Activated naive CD8-positive, alpha-beta T cell treated with anti-CD3 and anti-CD28 coated beads for 36 hours (primary cell): ENCODE measurements at places on chromosomes 1 and 21. TPM values are rescaled to one million over a fixed set of nuclear protein-coding genes. Genes with fewer than 3 reads are reported as not detected.

GRCh38 chr1:228150461-228151179 lies 890 bp downstream of the GJC2 start:
- DNase-seq: no peak

- no peak for DNase-seq
These were observed 726.9 kb upstream of the PTBP2 start for GRCh38 chr1:95994643-95995042.

- DNase-seq: peak; percentile 3
These were observed 136.8 kb downstream of the GABPA start for GRCh38 chr21:25871566-25871965.

DNA sequence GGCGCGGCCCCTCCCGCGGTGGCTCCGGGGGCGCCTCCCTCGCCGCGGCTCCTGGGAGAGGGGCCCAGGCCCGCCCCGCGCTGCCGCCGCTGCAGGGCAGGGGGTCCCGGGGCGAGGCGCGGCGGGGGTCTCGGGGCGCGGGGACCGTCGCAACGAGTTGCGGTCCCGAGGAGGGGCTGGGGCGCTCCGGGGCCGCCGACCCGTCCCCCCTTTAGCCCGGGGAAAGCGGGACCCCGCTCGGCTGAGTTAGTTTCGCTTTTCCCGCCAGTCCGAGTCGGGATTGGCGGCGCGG lies 493 bp downstream of the SPSB1 start:
- no peak for DNase-seq

- peak; percentile 50 for DNase-seq
These were observed 47.0 kb downstream of the CYP2J2 start for GRCh38 chr1:59879574-59879973.

DNA sequence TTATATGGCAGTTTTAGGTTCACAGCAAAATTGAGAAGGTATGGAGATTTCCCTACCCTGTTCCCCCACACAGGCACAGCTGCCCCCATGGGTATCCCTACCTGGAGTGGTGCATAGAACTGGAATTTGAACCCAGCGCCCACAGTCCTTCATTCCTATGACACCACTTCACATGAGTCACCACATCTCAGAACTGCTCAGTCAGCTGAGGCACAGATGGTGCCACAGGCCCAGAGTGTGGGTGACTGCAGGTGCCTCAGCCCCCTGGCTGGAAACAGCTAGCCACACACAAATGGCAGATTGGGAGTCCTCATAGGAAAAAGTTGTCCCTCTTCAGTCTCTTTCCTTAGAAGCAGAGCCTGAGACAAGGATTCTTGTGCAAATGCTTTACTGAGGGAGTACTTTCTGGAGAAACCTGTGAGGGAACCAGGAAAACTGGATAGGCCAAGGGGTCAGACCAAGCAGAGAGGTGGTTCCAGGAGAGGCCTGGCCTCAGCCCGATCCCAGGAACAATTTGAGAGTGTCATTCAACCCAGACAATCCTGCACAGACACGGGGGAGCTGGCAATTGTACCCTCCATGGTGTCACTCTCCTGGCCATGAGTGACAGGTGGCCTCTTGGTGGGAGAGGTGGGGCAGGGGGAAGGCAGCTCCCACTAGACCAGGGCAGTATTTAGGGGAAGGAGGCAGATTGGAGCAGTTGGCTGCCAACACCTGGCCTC lies 6.9 kb downstream of the PLA2G2D start:
- no peak for DNase-seq

DNA sequence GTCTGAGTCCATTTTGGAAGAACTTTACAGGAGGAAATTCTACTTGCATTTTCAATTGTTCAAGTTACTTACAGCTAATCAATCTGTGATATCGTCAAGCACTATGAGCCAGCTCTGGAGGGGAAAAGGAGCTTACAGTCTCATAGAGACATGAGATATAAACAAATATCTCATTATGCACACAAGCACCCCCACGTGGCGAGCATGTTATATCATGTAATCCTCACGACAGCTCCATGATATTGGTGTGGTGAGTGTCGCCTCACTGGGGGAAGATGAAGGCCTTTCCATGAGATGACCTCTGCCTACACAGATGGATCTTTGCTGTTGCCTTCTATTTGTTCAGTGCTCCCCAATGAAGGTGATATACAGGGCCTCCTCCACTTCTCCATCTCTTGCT lies 34.6 kb downstream of the TNR start:
- no peak for DNase-seq

GRCh38 chr1:158686111-158687009 lies at the start of gene SPTA1:
TSS of gene SPTA1 (minus strand) at chr1:158686715. CDS start at chr1:158686517, 198 bp downstream.
- no peak for DNase-seq

GRCh38 chr1:211935448-211935970 lies 99.8 kb downstream of the INTS7 start:
- DNase-seq: peak; percentile 82

DNA sequence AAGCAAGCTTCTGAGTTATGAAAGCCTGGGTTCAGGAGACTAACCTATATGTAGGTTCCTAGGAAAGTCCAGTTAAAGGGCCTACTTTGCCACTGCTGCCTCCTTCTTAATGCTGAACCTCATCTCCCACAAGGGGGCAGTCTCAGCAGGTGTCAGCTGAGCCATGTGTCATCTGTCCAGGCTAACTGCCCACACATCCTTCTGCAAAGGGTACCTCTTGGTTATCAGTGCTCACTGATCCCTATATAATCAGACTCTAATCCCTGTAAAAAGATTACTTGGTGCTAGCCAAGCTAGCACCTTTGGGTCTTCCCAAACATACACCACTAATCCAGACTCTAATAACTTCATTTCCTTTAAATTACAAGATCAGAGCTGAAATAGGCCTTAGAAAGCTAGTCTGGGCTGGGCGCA lies 9.0 kb downstream of the PRDX1 start:
- DNase-seq: peak; percentile 51

GRCh38 chr1:61332196-61332753 lies 249.9 kb downstream of the NFIA start:
- peak; percentile 6 for DNase-seq

DNA sequence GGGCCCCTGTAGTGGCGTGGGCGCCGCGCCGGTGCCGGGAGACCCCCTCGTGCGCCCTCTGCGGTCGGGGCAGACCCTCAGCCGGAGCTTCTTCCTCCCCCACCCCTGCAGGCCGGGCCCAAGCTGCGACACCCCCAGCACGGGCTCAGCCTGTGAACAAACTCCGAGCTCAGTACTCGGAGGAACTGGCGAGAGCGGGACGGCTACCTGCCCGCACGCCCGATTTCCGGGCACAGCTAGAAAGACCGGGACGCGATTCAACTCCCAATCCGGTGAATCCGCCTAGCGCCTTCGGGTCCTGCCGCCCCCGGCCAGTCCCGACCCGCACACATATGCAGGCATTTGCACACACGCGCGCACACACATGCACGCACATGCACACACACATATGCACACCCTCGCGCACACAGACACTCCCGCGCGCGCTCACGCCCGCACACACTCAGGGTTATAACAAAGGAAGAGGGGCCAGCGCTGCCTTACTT lies 580 bp upstream of the BLACAT1 start:
- DNase-seq: peak; percentile 14

- no peak for DNase-seq
These were observed 3.2 kb downstream of the MECR start for GRCh38 chr1:29227511-29227910.

- no peak for DNase-seq
These were observed 183.7 kb upstream of the ZC3H12A start for GRCh38 chr1:37290718-37291117.

DNA sequence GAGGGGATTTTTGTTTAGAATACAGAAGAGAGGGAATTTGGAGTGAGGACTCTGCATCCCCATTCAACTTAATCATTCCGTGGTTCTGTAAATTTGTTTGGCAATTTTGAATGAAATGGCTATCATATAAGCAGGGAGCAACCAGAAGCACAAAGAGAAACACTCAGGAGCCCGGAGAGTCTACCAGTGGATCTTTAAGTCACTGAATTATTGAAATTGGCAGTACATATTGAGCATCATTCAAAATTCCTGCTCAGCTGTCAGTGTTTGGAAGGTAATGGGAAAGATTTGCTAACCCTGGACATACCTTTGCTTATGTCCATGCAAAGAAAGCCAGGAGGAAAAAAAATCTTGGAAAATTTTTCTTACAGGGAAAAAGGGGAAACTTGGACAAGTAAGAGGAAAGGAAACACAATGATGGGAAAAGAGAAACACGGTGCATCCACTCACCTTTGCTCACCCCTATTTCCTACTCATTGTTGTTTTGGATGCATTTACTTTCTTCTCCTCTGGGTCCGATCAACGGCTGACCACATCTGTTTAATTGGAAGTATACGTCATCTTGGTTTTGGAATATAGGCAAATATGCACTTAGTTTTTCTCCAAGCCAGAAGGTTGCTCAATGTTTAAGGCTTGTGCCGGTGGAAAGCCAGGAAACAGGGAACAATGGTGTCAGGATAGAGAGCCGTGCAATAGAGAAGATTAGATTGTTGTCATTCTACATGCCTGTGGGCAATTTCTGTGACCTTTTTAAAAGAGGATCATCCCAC lies 243.0 kb upstream of the LYPLAL1 start:
- DNase-seq: no peak

GRCh38 chr1:1561801-1562470 lies 12.7 kb downstream of the SSU72 start:
- no peak for DNase-seq

- no peak for DNase-seq
These were observed 18.8 kb downstream of the KIF21B start for GRCh38 chr1:201004732-201005131.

- no peak for DNase-seq
These were observed 8.4 kb upstream of the CDC14A start for GRCh38 chr1:100343897-100344296.

DNA sequence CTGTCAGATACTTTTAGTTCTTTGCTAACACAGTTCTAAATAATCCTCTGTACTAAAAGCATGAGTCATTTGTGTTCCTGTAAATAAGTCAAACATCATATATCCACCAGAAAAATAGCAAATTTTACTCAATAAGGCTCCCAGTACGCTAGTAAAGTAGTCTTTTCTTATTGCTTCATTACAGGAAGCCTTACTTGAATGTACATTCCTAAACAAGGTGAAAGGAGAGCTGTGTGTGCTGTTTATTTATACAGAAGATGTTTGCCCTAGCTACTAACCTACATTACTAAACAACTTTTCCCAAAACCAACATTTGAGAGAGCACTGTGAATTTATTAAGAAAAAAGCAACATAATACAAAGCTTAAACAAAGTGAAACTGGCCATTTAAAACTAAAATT lies 52.0 kb downstream of the ZNHIT6 start:
- no peak for DNase-seq

GRCh38 chr21:16086121-16086520 lies 356.3 kb downstream of the USP25 start:
- DNase-seq: no peak

- peak; percentile 70 for DNase-seq
These were observed 146.2 kb upstream of the KRTAP19-8 start for GRCh38 chr21:31184459-31184858.

- DNase-seq: no peak
These were observed 60.0 kb downstream of the POFUT2 start for GRCh38 chr21:45227735-45228134.

GRCh38 chr1:211546543-211546942 lies 32.4 kb downstream of the SLC30A1 start:
- DNase-seq: no peak

- no peak for DNase-seq
These were observed 6.6 kb downstream of the IFFO2 start for GRCh38 chr1:18949686-18950400.

DNA sequence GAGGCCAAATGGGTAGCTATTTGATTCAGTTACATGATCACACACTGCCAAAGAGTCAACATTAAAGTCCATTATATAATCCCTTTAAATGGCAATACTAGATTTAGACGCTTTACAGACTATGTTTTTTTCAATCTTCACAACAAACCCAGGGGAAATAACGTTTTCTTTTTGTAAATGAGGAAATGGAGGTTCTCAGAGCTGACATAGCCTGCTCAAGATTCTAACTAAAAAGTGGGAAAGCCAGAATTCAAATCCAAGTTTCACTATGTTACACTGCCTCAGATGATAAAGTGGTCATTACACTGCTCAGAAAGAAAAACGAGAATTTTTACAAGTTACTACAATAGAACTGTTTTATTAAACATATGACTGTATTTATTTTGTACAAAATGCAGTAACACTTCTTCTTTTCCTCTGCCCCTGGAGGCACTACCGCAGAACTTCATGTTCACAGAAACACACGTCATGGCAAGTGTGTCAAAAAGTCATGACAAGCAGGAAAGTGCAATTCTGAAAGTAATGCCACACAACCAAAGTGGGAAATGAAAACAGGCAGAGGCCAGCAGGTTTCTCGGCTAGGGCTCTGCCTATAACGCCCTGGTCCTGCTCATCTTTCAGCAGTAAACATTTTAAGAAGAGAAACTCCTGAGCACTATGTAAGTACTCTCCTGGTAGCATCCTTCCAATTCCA lies 19.0 kb downstream of the THEMIS2 start:
- DNase-seq: no peak

DNA sequence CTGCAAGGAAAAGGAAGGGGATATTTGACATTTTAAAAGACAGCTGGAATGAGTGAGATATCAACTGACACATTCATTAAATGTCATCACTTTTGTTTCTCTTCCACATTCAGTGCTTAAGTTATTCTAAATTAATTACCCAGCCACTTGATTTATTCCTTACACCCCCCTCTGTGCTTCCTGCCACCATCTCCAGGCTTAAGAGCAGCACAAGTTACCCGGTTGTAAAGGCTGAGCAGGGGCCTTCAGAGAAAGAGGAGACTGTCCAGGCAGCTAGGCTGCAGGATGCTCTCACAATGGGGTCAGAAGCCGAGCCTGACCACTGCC lies 71.4 kb downstream of the SYT6 start:
- no peak for DNase-seq

Gene SLFNL1
- 0.08 TPM for total RNA-seq

Gene CELA3B
- total RNA-seq: not detected

Gene LCE1D
- not detected for total RNA-seq

Gene C1orf50
- 7.2 TPM for total RNA-seq

Gene GPATCH2
- total RNA-seq: 8.5 TPM

Gene BRWD1
- 18.2 TPM for total RNA-seq

Gene PTCH2
- 1.4 TPM for total RNA-seq

Gene FAM177B
- total RNA-seq: not detected

Gene SLC25A34
- total RNA-seq: 0.76 TPM

Gene OR6K3
- total RNA-seq: not detected
